ENCODE measurements at places on chromosomes 11 and 22.

GRCh38 chr11:123419731-123420452, 10.2 kb upstream of the GRAMD1B start:
- DNase-seq, result no peak

- peak; percentile 62 for DNase-seq
Measured at GRCh38 chr11:130945896-130946295, 29.6 kb upstream of the SNX19 start.

GRCh38 chr11:132257871-132258270, 887.5 kb downstream of the NTM start:
- DNase-seq, result no peak

GRCh38 chr11:134246678-134247077, 6.5 kb downstream of the THYN1 start:
- no peak for DNase-seq

DNA sequence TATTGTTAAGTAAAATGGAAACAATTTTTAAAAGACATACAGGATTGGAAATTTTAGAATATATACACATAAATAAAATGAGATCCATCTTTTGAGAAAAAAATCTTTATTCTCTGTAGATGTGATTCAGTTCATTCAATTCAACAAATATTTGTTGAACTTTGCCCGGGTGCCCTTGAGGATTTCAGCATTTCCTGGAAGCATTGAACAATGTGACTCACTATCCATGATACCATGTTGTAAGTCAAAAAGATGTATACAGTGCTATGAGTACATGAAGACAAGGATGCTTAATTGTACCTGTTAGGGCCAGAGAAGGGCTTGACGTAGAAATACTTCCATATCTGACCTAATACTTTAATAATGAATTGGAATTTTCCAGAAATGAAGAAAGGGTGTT, 353.7 kb downstream of the METTL15 start:
- no peak for DNase-seq

- DNase-seq, result no peak
Measured at GRCh38 chr22:39710380-39711150, 140.0 kb downstream of the CACNA1I start.

DNA sequence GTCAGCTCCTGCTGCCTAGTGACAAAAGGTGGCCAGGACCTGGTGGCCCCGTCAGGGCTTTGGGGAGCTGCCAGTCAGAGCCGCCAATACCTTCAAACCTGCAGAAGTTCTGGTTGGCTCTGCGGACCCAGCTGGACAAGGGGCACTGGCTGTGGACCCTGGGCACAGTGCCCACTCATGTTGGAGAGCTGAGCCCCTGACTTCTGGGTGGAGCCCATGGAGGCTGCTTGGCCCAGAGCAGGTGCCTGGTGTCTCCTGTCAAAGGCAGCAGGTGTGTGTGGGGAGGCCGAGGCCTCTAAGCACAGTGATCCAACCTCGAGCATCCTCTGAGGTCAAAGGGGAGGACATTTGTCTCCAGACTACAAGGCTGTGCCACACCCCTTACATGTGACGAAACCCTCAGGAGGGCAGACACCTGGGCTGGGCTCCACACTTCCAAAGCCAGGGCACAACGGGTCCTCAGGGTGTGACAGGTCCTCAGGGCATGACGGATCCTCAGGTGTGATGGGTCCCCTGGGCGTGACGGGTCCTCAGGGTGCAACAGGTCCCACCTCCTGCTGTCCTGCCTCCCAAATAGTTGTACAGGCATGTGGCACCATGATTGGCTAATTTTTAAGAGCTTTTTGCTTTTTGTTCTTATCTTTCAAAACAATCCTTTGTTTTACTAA, 37.0 kb downstream of the MUC2 start:
- DNase-seq, result no peak
